ENCODE measurements at places on chromosomes 2 and 18.

DNA sequence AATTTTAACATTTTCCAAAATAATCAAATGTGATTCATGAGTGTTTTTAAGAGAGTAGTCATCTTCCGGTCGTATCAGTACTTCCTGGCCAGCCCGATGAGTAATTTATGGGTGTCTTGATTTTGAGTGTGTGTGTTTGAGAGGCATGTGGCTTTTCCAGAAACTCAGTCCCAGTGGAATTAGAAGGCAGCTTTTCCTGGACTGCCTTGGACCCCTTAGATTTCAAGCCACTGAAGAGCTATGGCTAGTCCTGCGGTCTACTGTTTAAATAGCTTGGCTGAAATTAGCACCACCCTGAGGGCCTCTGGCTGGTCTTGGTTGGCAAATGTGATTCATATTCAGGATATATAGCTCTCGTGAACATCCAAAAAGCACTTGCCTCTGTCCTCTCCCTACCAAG lies 59.4 kb downstream of the HK2 start:
- DNase-seq, result no peak

DNA sequence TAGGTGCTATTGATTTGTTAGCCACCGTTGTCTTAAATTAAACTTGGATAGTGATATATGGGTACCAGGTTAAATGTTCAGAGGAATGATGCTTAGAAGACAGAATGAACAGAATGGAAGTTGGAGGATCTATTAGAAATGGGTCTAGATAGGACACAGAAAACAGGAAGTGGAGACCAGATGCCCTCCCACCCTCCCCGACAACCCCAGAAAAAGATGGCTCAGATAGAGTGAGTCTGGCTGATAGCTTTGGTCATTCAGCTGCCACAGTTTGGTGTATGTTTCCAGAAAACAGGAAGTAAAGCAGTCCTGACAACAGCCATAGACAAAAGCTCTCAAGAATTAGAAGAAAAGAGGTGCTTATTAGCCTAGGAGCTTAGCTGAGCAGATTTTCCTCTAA lies 71.5 kb upstream of the DSG1 start:
- no peak for DNase-seq

GRCh38 chr18:9000733-9001132 lies 101.8 kb upstream of the NDUFV2 start:
- DNase-seq, result no peak

GRCh38 chr2:75053484-75054112 lies 95.2 kb downstream of the POLE4 start:
- DNase-seq, result no peak

Measured in right kidney (tissue), 9 donors.